ENCODE measurements at places on chromosomes 11 and 22. TPM values are rescaled to one million over a fixed set of nuclear protein-coding genes. Genes with fewer than 3 reads are reported as not detected.

TTC9C gene
- 23.4 TPM for polyA plus RNA-seq

TLCD5 gene
- not detected for polyA plus RNA-seq

GPHA2 gene
- not detected for polyA plus RNA-seq

MYBPC3 gene
- polyA plus RNA-seq: not detected

NEFH gene
- polyA plus RNA-seq: not detected
